ELF-1 (cell line): ENCODE measurements at places on chromosomes 3 and 15.

- peak; percentile 50 for DNase-seq
Observed at GRCh38 chr3:31695280-31696008, 162.7 kb downstream of the STT3B start.

GRCh38 chr15:75750261-75751050, 37.8 kb upstream of the CSPG4 start:
- DNase-seq: no peak

DNA sequence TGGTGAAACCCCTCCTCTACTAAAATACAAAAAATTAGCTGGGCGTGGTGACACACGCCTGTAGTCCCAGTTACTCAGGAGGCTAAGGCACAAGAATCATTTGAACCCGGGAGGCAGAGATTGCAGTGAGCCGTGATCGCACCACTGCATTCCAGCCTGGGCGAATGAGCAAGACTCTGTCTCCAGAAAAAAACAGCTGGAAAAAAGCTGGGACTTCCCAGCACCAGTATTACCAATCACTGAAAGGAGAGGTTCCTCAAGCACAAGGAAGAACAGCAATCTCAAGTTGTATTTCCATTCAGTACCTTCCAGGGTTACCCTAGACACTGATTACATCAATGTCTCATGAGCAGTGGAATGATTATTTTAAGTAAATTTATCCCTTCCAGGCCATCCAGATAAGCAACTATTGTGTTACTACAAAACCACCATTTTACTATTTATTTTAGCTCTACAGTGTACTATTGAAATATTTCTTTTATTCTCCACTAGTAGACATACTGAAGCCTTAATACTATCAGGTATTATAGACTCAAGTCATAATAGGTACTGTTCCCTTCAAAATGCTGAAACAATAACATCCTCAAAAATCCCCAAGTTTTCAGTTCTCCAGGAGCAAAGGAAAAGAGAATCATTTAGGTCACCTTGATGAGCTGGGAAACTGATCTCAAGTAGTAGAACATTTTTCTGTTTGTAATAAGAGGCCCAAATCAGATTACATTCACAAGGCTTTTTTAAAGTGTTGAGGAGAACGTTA, 54.8 kb upstream of the VGLL4 start:
- no peak for DNase-seq

DNA sequence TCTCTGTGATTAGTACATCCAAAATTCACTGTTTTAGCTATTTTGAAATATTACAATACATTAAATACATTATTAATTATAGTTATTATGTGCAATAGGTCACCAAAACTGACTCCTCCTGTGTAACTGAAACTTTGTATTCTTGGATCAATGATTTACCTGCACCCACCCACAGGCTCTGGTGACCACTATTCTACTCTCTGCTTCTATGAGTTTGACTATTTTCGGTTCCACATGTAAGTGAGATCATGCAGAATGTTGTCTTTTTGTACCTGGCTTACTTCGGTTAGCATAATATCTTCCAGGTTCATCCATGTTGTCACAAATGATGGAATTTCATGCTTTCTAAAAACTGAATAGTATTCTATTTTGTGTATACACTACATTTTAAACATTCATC, 43.8 kb downstream of the SLC2A2 start:
- DNase-seq: no peak

- no peak for DNase-seq
Observed at GRCh38 chr3:143671626-143672025, 176.6 kb downstream of the SLC9A9 start.

- no peak for DNase-seq
Observed at GRCh38 chr15:95263751-95264150, 1032.4 kb downstream of the MCTP2 start.

DNA sequence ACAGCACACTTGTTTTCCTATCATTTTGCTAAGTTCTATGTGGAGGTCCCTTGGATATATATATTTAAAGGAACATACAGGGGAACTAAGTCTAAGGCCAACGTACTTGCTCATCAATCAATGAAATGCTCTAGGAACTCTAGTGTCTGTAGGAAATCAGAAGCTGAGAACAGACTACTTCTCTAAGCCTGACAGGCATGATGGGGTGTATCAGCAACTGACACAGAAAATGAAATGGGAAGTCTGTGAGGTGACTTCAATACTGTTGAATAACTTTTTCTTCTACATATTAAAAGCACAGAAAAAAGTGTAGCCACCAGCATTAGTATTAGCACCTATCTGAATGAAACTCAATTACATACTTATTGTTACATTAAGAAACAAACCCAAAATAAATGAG, 56.9 kb upstream of the CSPG5 start:
- no peak for DNase-seq

DNA sequence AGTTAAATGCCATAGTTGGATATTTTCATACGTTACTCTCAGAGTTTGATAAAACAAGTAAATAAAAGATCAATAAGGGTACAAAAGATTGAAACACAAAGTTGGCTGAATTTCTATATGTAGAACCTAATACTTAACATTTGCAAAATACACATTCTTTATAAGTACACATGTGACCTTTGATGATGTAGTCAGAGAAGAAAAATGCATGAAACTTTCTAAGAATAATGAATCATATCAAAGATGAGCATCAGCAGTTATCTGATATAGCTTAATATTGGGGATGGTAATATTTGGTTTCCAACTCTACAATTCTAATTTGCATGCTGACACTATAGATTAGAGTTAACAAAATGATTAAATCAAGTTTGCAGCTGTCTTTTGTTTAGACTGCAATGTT, 188.0 kb upstream of the TGFBR2 start:
- DNase-seq: no peak

- peak; percentile 90 for DNase-seq
Observed at GRCh38 chr3:69013253-69014021, at the start of gene EOGT. Gene EOGT, minus strand, starts transcription at chr3:69013684. Its CDS starts 3,838 bp downstream, at chr3:69009846.

- DNase-seq: no peak
Observed at GRCh38 chr3:65561617-65562016, 477.1 kb downstream of the MAGI1 start.

DNA sequence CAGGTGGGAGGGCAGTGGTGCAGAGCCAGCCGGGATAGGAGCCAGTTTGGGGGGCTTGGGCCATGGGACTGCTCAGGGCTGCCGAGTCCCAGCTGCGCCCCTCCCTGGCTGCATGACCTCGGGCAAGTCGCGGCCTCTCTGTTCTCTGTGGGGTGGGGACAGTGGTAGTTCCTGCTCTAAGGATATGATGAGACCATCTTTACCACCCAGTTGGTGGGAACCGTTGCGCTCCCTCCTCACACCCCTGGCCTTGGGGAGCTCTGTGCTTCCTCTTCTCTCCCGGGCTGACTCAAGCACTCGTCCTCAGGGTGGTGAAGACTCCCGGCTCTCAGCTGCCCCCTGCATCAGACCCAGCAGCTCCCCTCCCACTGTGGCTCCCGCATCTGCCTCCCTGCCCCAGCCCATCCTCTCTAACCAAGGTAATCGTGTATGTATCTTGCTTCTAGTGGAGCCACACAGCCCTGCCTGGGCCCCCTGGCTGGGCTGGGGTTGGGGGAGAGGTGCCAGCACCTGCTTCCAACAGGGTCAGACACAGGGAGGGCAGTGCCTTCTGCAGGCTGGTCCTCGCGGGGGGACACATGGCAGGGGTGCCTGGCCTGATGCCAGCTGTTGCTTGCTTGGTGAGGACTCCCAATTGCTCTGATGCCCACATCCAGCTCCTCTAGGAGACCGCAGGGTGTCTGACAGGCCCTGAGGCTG, 15.1 kb upstream of the STAB1 start:
- no peak for DNase-seq

DNA sequence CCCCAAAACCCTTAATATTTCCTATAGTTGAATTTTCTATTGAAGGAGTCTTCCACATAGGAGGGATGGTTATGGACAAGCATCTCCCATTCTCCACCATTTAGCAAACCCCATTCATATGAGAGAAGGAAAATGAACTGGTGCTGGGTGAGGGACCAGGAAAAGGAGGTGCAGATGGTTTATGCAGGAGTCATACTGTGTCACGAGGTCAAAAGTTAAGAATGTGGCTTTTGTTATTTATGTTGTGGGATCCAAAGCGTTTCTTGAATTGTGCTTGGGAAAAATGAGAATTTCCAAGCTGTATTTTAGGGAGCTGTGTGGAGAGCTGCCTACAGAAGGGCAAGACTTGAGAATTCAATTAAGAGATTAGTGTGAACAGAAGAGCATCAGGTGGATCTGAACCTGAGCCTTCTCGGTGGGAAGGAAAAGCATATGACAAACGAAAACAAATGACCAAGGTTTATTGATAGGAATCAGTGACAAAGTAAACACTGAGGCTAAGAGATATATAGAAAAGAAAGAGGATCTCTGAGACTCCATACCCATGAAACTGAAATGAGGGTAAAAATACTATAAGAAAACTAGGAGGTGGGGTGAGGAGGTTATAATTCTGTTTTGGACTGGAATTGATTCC, 473.3 kb upstream of the NR2F2 start:
- no peak for DNase-seq

DNA sequence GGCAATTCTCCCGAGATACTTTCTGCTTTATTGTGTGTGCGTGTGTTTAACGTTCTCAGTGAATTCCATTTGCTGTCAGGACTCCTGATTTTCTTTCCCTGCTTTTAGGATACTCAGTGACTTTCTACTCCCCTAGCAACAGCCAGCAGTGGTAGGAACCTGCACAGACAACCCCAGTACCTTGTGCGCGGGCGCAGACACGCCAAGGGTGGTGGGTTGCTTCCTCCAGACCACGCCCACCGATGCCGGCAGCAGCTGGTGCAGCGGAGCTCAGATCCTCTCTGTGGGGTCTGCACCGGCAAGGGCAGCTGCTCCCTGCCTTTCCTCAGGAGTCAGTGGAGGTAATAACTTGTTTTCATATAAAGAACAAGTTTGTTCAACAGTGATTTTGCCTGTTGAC, 225.1 kb upstream of the NDN start:
- peak; percentile 40 for DNase-seq

DNA sequence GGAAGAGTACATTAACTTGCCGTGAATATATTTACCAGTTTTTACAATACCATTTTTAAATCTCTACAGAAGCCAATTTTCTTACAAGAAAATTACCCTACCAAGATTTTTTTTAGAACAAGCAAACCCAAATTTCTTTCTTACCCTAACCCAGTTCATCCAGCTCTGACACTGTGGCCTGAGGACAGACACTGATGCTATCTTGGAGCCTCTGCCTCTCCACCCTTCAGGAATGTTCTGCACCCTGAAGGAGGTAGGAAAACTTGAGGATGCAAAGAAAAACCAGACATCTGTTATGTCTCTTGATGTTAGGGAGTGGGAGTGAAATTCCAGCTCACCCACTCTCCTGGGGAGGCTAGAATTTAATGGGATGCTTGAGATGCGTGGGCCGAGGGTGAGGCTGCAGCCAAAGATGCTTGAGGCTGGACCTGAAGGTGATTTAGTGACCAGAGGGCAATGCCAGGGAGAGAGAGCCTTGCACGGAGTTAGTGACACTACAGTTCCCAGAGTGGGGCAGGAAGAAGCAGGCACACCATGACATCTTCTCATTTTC, 69.9 kb downstream of the LIPC start:
- DNase-seq: no peak

DNA sequence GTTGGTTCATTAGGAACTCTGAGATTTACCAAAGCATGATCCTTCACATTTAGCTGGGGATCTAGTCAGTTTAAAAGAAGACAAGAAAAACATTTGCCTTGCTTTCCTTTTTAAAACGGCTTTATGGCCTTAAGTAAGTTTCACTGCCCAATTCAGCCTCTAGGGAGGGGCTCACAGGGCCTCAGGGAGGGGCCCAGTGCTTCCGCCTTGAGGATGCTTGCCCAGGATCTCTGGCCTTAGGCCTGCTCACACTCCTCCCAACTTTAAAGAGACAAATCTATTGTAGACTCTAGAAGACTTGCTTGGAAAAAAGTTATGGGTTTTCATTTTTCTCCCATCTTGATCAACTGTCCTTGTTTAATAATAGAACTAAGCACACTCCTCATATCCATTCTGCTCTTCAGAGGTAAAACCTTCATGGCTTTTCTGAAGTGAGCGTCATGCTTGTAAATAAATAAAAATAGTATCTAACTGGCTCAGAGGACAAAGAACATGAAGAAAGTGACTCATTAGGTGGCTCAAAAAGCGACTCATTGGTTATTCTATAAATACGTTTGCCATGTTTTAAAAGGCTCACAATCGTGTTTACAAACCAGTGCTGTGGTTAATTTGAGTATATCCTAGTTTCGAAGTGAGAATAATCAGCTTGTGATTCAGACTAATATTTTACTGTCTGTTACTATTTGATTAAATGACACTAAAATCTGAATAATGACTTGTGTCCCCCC, 13.7 kb downstream of the PDHB start:
- DNase-seq: no peak

DNA sequence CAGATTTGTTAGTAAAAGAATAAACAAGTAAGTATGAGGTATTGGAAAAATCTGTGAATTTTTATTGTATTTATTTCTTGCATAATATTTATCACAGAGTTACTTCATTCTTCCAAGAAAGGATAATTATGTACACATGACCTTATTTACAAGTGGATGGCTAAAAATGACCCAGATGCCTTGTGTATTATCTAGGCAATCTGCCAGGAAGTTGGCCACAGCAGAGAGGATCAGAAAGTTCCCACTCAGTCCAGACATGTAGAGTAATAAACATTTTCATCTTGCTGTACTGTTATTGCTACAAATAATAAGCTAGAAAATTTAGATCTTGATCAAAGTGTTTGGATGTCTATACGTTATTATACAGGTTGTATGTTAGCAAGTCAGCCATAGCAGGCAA, 317.1 kb downstream of the EPHA6 start:
- DNase-seq: no peak

DNA sequence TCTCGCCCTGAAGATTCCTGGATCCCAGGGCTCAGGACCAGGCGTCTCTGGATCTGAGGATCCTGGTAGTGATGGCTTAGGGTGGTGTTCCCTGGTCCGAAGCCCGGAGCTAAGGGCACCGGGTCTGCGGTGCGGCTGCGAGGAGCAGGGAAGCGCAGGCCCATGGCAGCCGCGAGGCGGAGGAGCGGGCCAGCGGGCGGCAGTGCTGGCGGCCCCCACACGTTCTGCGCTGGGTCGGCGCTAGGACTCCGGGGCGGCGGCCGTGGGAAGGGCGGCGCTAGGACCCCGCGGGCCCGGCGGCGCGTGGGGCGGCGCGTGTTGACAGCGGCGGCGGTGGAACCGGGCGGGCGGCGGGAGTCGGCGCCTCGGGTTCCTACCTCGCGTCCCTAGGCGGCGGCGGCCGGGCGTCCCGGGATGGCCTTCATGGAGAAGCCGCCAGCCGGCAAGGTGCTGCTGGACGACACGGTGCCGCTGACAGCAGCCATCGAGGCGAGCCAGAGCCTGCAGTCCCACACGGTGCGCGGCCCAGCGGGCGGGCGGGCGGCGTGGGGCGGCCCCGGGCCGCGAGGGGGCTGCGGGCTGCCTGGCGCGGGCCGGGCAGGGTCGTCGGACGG, at the start of gene PXK:
PXK (plus strand) TSS at position 318 of the 614 bp plus-strand sequence; CDS start at position 415, 97 bp downstream.
- DNase-seq: peak; percentile 60
